Activated gamma-delta T cell treated with Interleukin-2 at 50 U/mL for 16 hours (primary cell): ENCODE measurements at places on chromosomes 1 and 21.

- DNase-seq: no peak
These were observed 4.7 kb upstream of the CD55 start for GRCh38 chr1:207316622-207317391.

GRCh38 chr21:43334214-43334958 is 92.5 kb downstream of the SIK1 start:
- DNase-seq: no peak

GRCh38 chr21:29130270-29130969 is at the start of gene MAP3K7CL:
TSS of gene MAP3K7CL (plus strand) at chr21:29130644. CDS start at chr21:29133345, 2,701 bp downstream.
- DNase-seq: no peak

- DNase-seq: no peak
These were observed 225.7 kb downstream of the GREM2 start for GRCh38 chr1:240385985-240386978.

- DNase-seq: no peak
These were observed 137.4 kb downstream of the FAM78B start for GRCh38 chr1:166029196-166029945.

DNA sequence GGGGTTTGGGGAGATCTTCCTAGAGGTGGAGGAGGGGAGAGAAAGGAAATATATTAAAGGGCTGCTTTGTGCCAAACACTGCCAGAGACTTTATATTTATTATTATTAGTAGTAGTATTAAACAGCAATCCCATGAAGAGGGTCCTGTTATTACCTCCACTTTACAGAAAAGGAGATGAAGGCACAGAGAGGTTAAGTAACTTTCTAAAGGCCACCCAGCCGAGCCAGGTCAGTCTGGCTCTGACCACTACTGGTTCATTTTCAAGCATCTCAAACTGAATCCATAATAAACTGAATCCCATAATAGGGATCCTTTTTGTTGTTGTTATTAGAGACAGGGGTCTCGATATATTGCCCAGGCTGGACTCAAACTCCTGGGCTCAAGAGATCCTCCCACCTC is 12.6 kb downstream of the NCMAP start:
- no peak for DNase-seq

- DNase-seq: no peak
These were observed 563.9 kb upstream of the NR5A2 start for GRCh38 chr1:199463521-199464127.
